C1 segment of cervical spinal cord (tissue), 14 donors: ENCODE measurements at places on chromosomes 2 and 18.
A peak's percentile ranks its signal among the peaks of the same experiment; 100 is the strongest.

DNA sequence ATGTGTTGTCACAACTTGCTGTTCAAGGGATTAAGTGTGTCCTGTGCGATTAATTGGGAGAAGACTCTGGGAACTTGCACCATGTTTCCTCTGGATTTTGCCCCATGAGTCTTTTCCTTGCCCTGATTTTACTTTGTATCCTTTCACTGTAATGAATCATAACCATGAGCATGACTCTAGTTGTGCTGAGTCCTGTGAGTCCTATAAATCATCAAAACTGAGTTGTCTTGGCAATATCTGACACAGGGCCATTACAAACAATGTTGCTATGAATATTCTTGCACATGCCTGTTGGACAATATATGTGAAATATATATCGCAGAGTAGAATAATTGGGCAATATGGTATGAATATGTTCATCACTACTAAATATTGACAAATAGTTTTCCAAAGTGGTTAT lies 56.5 kb upstream of the COL5A2 start:
- no peak for DNase-seq

DNA sequence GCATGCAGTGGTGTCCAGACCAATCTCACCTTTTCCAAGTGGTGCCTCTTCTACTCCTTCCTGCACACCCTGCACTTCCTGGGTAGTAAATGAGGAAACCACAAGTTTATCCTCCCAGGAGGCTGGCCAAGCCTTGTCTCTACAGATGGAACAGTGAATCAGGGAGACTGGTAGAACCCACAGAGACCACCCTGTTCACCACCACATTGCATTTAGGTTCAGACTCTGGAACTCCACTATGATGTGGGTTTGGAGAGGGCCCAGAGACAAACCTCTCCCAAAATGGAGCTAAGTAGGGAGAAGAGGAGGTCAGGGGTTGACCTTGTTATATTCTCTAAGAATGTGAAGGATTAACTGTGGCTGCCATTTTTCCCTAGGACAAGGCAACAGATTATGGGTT lies 102.8 kb upstream of the FZD7 start:
- DNase-seq = no peak

DNA sequence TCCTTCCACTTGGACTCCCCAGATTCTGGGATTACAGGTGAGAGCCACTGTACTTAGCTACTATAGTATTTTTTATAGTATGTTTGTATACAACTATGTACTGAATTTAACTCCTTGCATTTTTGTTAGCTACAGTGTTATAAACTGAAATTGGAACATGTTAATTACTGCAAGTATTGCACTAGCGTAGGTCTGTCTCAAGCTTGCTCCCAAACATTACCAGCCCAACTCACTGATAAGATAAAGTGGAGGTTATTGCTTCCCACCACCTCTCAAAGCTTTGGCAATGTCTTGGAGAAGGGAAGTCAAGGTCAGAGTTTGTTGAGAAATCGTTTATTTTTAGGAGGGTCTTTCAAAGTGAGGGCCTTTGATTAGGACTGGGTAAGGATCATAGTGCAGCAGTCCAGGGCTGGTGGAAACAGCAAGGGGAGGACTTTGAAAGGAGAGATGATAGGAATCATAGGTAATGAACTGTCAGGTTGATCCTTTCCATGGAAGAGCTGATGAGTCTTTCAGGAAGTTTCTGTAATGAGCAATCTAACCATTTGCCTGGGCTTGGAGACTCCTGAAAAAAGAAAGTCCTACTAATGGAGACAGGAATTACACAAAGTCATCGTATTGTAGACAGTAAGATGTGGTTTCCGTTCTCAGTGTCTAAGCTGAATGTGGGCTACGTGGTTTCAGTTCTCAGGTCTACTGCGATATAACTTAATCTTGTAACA lies 257.1 kb downstream of the MYO3B start:
- no peak for DNase-seq

DNA sequence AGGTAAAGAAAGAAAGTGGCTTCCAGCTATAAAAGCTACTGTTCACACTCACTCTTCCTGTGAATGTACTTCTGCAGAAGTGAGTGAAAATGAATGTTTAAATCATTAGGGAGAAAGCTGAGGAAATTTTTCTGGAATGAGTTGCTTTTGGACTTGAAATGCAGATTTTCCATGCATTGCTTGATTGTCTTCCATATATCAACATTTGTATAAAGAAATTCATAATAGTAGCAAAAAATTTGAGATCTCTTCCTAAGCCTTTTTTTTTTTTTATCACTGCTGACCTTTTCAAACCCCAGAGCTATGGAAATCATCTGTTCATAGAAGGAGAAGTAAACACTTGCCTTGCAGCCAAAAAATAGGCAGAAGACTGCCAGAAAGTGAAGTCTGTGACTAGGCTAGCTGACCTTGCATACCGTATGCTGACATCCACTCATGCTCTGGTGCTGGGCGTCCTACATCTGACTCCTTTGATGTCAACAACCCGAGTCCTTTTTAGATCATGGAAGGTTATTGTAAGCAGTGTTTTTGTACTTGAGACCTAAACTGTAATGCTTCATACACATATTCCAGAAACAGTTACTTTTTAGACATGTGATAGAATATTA lies 154.5 kb upstream of the RASGRP3 start:
- DNase-seq = no peak

DNA sequence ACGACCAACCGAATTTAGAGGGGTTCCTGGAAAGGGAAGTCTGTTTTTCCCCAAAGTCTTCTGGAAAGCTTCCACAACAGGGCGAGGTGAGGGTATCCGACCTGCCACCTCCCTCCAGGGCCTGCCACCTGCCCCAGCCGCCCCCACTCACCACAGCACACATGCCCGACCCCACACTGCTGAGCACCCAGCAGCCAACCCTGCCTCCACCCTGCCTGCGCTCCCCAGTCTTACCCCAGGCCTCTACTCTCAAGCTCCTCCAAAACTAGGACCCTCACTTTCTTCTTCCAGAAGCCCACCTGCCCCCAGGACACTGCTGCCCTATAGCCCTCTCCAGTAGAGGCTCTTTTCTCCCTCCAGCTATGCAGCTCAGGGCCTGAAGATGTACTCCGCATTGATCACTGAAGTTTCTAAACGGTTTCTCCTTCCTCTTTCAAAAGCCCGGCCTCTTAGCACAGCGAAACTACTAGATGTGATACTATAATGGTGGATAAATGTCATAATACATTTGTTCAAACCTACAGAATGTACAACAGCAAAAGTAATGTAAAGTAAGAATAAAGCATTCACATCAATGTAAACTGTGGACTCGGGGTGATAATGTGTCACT lies 128.8 kb upstream of the SLC1A4 start:
- no peak for DNase-seq

DNA sequence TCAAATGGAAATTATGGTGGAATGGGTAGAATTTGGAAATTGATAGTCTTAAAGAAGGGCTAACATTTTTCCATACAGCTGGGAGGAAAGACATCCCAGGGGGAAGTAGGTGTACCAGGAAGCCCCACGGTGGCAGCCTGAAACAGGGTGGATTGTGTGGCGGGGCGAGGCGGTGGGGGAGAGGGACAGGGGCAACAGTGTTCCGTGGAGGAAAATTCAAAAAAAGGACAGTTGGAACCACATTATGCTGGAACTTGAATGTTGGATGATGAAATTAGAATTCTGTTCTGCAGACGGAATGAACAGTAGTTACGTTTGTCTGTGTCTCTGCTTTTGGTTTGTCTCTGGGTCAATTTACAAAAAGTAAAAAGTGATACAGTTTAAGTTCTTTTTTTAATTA lies 10.6 kb upstream of the CIB4 start:
- DNase-seq = no peak

DNA sequence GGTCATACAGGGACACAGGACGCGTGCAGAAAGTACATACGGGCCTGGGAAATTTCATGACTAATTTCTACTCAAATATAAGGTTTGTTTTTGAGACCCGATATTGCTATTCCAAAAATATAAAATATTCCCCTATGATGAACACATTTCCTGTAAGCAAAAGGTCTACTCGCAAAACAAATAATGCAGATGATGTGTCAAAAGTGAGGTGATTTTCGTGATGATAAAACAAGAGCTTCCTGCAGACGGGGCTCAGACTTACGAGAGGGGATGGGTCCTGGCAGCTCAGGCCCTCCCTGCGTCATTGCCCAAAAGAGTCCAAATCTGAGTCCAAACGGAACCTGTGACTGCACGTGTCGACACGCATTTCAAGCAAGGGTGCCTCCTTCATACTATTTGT lies 62.7 kb downstream of the MBP start:
- no peak for DNase-seq

GRCh38 chr2:133821107-133821760 lies 253.0 kb upstream of the NCKAP5 start:
- no peak for DNase-seq

DNA sequence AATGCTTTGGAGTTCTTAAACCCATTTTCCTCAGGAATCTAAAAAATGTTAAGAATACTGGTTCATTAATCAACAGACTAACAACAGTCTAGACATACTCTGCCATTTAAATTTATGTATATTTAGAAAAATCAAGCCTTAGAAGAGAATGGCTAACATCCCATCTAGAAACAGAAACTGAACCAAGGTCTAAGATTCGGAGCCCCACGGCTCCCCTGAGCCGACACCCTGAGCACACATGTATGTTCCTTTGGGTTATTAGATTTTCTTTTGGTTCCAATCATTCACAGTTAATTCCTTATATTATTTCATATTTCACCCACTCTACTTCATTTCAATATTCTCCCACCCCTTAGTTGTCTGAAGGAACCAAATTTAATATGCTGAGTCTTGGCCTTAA lies 94.8 kb upstream of the HNRNPA3 start:
- DNase-seq = no peak

DNA sequence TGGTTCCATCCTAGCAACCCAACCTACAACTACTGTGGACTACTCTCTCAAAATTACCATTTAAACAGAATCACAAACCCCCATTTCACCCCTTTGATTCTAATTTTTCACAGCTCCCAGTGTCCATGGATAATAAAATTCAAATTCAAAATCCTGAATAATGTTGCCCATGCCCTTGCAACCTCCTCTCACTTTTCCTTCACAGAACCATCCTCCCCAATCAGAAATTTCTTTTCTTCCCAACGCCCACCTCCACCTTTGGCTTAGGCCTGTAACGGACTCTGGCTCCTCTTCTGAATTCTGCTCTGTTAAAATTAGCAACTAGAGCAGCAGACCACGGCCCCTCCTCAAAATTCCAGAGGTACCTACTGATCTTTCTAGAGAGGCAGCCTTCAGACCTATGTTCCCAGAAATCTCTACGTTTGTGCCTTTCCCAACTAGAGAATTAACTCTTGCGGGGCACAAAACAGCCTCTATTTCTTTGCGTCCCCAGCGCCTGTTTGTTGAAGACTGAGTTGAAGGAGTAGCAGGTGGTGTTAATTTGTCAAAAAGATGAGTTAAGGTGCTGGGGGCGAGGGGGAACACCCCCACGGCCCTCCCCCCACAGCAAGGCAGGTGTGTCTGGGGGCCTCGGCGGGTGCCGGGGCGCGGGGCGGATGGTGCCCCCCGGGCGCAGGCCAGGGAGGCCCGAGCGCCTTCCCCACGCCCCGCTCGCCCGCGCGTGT lies 428 bp upstream of the MAP3K20 start:
- DNase-seq = peak; percentile 42

DNA sequence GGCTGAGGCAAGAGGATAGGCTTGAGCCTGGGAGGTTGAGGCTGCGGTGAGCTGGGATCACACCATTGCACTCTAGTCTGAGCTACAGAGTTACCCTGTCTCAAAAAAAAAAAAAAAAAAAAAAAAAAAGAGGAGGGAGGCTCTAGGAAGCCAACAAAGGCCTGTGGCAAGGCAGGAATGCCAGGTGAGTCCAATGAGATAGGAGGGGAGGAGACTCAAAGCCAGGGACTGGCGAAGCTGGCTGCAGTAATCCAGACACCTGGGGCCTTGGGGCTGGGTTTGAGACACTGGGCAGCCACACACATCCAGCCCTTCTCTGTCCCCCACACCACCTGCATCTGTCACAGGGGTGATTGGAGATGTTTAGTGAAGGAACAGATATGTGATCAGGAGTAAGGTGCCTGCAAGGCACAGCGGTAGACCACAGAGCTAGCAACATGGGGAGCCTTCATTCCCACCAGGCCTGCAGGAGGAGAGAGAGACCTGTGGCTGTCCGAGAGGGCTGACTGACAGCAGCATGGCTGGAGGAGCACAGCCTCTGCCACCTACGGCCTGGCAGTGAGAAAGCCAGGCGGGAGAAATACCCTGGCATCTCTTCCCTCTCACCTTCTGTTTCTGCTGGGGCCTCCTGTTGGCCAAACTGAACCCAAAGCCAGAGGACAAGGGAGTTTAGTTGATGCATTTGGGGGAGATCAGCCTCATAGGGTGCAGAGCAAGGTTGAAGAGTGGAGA lies 9.5 kb downstream of the CHPF start:
- no peak for DNase-seq

- DNase-seq = no peak
Observed at GRCh38 chr18:79203017-79203605, 133.9 kb downstream of the ATP9B start.

GRCh38 chr2:171509945-171510731 lies 12.1 kb upstream of the CYBRD1 start:
- no peak for DNase-seq

- no peak for DNase-seq
Observed at GRCh38 chr2:212451786-212452231, 86.8 kb downstream of the ERBB4 start.

- DNase-seq = no peak
Observed at GRCh38 chr2:240397542-240397916, 37.9 kb upstream of the GPC1 start.

GRCh38 chr2:176805345-176805744 lies 407.2 kb upstream of the HNRNPA3 start:
- no peak for DNase-seq

DNA sequence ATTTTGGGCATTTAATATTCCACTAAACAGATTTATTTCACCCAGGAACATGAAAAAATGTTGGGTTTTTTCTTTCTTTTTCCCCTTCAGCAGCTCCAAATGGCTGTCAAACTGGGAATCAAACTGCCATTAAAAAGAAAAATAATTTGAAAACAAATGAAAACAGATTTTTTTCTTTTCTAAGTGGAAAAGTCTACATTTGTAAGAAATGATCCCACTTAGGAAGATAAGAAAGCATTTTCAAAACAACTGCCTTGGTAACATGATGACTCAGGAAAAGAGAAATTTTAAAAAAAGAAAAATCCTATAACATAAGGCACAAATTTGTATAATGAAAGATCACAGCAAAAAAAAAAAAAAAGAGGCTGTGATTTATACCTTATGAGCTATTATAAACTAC lies 20.0 kb downstream of the ZNF521 start:
- DNase-seq = no peak

DNA sequence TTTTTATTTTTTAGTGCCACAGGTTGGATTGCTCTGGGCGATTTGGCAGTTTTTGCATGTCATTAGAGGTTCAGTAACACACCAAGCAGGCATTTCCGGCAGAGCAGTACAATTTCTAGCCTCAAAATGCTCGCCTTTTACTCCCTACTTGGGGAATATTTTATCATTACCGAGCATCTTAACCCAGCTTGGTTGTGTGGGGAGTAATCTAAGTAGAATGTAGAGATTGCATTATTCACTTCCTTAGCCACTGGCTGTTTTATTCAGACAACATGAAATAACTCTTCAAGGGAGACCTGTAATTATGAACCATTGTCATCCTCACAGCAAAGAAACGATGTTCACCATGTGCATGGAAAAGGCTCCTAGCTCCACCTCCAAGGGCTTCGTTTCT lies 13.1 kb downstream of the GRP start:
- no peak for DNase-seq
